Mesenteric fat pad (tissue), 1 donor: ENCODE measurements at places on chromosomes 1 and 21.

DNA sequence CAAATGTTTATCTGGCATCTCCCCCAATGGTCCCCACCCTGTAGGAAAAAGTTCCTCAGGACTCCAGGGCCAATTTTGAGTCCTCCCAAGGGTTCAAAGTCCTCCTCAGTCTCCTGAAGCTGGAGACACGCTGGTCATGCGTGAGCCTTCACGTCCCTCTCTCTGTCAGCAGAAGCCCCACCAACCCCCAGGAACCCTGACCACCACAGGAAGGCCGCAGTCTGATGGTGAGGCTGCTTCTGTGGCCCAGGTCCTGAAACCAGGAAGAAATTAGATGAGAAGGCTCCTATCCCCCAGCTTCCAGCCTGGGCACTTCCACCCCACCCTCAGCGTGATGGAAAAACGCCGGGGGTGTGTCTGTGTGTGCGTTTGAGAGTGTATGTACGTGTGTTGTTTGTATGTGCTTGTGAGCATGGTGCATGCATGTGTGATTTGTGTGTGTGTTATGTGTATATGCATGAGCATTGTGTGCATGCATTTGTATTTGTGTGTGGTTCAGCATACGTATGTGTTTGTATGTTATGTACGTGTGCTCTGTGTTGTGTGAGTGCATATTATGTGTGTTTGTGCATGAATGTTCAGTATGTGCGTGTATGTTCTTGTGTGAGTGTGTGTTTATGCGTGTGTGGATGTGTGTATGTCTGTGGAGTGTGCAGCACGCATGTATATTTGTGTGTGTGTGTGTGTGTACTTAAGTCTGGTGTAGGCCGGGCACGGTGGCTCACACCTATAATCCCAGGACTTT is 92.5 kb downstream of the SIK1 start:
- DNase-seq: no peak

DNA sequence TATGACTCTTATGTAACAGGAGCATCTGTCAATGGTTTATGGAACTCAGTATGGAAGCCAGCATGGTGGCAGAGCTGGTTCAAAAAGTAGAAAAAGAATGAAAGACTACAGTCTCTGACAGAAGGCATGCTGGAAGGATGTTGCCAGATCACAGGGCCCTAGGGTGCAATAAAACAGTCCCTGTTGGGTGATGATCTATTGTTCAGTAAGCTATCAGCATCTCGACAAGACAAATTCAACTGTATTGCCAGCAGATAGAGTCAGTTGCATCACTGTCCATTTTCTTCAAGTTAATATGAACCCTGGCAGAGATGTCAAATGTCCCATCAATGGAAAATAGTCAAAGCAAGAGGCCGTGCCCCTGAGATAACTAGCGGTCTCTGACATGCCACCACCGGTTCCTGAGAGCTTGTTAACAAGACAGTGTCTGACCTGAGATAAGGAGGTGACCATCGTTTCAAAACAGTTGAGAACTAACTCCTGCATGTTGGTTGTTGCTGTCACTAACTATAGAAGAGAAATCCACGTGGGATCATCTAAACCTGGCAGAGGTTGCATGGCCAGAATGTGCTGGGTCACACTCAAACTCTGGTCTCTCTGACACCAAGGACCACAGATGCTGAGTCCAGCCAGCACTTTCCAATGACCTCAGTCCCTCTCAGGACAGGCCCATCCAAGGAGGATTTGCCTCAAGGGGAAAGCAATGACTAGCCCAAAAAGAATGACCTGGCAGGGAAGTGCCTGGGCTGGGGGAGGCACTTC is 125.9 kb downstream of the RIPK4 start:
- DNase-seq: peak; percentile 14

DNA sequence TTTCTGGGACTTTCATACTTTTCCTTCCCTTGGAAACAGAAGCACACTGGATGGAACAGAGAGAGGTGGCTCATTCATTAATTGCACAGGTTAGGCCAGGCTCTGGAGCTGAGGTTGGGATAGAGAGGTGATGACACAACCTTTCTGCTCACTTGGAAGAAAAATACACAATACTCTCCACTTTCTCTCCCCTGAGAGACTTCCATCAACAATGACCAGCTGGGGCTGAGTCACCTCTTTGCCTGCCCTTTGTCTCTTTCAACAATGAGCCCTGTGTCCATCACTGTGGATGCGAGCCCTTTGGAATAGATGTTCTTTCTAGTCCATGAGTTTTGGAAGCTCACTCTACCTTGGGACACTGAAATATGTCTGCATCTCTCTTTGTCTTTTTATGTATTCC is 43.1 kb downstream of the ATP2B4 start:
- DNase-seq: no peak

- DNase-seq: no peak
Measured at GRCh38 chr1:69290291-69290690, 277.4 kb upstream of the LRRC7 start.

DNA sequence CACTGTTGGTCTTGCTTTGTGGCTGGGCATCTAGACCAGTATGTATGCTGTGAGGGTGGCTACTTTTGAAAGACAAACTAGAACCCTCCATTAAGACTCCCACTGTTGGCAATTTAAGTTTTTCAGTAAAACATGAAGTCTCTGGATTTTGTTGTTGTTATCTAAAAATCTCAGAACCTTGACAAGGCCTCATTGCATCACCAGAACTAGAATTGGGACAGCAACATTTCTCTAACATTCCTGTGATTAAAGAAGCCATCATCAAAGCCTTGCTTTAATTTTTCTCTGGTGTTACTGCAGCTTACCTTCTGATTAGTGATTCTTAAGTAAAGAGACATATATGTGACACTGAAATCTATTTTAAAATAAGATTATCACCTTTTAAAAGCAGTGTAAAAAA is 4.5 kb downstream of the TRIM67 start:
- DNase-seq: no peak

- no peak for DNase-seq
Measured at GRCh38 chr1:36248250-36248894, 24.1 kb downstream of the THRAP3 start.

DNA sequence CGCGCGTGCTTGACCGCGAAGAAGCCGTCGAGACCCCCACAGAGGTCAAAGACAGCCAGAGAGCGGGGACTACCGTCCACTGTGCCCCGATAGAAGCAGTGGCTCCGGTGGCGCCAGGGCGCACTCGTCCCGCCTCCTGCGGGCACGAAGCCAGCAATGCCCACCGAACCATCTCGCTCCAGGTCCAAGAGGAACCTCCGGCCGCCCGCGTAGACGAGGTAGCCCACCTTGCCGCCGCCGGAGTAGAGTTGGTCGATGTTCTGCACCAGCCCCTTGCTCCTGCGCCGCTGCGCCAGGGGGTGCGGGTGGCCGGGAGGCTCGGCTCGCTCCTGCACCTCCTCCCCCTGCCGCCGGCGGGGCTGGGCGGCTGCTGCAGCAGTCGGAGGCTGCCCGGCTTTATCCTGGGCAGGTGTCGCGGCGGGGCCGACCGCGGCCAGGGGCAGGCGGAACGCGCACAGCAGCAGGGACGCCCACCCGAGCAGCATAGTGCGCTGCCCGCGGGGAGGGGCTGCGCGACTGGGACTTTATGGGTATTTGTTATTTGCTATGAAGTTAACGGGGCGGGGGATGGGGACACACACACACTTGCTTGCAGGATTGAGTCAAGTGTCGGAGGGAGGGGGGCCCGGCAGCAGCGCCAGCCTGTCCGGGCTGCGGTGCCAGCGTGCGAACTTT is 844 bp downstream of the ADAMTS5 start:
- DNase-seq: no peak

DNA sequence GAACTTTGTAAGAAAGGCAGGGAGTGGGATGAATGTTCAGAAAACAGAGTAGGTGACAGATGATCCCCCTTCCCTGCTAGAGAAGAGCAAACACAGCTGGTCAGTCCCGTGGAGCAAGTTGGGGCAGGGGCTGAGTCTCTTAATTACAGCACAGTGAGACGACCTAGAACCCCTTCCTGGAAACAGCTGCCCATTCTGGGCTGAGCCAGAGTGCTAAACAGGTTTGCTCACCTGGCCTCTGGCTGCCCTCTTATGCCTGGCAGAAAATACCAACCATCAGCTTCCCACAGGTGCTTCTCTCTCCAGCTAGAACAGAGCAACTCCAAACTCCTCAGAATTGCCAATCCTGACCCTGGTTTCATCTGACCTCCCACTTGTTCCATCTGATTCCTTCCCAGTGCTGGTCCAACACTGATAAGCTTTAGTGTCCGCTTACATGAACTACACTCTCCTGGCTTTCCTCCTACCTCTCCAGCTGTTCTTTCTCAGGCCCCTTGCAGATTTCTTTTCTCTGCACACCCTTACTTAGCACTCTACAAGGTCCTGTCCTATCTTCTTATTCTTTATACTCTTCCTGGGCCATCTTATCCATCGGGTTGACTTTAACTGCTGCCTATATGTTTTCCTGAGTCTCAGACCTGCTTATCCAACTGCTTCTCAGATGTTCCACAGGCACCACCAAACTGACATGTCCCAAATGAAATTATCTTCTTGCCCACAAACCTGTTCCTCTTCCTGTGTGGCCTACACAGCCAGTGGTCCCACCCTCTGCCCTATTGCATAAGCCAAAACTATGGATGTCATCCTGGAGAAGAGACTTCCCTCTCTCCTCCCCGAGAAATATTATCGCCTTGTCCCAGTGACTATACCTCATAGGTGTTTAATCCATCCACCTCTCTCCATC is 22.6 kb upstream of the COL9A2 start:
- DNase-seq: no peak

DNA sequence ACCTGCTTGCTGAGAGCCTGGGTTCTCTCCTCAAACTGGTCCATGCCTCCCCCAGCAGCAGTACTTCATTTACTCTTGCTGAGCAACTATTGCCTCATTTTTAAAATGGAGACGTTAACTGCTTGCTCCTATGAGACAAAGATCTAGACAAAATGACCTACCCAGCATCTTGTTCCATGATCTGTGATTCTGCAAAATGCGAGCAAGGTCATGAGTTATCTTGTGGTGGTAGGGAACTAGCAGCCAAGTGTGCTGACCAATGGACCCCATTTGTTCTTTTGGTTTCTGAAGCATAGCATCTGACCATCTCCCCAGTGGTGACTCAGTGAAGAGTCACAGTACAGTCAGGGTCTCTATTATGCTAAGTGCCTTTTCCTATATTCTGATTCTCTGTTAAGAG is 40.4 kb downstream of the TBX15 start:
- no peak for DNase-seq

DNA sequence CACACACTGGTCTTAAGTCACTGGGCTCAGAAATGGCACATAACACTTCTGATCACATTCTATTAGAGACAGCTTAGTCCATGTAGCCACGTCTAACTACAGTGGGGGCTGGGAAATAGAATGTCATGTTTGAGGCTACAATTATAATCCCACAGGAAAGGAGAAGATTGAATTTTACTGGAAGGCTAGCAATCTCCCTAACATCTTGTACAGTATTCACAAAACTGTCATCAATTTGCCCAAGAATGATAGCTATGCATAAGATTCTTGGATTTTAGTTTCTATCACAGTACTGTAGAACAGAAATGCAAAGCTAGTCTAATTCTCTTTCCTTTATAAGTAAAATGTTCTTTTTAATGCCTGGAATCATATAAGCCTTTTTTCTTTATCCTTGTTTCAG is 12.7 kb upstream of the ZMYM6 start:
- DNase-seq: no peak

DNA sequence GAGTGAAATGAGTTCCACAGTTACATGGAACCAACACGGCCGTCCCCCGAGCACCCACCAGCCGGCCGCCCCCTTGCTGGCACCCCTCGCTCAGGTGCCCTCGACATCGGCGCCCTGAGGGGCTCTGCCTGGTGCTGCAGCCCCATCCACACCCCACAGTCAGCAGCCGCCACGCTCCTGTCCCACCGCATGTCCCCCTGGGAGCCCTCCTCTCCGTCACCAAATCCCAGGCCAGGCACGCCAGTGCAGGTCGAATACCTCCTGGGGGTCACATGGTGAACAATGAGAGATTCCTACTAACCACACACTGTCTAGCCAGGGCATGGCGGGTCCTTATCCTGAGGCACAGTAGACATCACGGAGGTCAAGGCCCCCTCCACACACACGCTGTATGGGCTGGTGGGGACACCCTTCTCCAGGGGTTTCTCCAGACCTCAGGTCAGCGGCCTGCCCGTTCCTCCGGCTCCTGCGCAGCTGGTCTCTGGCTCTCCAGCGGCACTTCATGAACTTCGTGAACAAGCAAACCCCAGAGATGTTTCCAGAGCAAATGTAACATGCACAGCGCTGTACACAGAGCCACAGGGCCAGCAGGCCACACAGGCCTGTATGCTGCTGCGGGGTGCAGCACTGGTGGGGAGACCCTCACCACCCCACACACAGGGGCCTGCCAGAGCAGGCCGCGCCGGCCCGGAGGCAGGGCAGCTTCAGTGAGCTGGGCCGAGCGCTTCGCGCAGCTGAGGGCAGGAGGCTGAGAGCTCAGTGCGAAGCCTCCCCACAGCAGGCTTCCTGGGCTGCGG is 21.8 kb downstream of the POFUT2 start:
- DNase-seq: peak; percentile 86

- DNase-seq: no peak
Measured at GRCh38 chr1:182611787-182612186, 7.6 kb upstream of the RGS16 start.

GRCh38 chr1:18670121-18670867 is 39.6 kb downstream of the PAX7 start:
- no peak for DNase-seq

GRCh38 chr21:37468909-37469308 is 102.3 kb downstream of the DYRK1A start:
- DNase-seq: no peak

DNA sequence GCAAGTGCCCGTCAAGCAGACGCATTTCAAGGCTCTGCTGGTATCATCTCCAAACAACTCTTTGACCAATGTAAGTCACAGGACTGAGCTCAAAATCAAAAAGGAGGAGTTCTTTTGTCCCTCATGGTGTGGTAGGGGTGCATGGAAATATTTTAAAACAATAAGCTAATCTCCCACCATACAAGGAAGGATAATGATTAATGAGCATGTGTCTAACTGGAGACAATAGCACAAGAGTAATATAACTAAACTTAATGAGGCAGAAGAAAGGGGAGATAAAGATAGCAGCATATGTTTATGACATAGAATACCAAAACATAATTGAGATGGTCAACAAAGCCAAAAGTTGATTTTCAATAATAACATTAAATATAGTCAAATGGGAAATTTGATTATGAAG is 668.0 kb upstream of the ZP4 start:
- no peak for DNase-seq

GRCh38 chr1:71522721-71523120 is 441.9 kb upstream of the ZRANB2 start:
- DNase-seq: no peak

DNA sequence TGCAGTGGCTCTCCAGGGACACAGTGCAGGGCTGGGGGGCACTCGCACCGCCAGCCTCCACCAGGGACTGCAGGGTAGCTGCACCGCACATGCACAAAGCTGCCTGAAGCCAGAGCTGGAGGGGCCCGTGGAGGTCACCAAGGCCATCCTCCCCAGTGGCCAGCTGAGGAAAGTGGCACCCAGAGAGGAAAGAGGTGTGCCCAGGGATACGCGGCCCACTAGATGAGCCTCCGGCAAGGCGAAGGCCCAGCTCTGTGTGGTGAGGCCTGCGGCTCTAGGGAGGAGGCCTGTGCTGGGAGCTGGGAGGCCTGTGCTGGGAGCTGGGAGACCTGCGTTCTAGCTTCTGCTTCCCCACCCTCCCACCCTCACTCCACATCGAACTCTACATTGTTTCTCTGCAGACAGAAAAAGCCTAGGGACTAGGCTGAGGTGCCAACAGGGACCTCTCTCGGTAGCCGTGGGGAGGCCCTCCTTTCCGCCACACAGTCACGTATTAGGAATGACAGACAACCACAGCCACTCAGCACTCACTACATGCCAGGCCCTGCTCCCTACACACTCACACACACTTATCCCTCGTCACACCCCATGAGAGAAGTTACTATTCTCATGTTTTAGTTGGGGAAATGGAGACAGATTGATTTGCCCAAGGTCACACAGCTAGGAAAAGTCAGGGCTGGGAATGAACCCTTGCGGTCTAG is 921 bp upstream of the ASCL5 start:
- DNase-seq: no peak
